ENCODE measurements at places on chromosomes 5 and 9.
A peak's percentile ranks its signal among the peaks of the same experiment; 100 is the strongest.

DNA sequence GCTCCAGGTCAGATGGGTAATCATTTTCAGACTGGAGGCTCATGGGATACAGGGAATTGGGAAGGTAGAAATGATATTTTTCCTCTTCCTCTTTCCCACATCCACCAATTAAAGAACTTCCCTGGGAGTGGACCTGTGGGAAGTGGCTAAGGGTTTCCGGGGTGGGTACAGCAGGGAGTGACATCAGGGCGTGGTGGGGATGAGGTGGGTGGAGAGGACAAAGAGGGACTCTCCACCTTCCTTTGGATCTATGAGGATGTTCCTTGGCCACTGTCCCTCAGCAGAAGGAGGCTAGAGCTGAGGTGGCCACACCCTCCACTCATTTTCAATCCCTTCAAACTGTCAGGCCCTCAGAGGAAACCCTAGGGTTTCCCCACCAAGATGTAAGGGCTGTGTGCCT is 54.7 kb downstream of the IRF1 start:
- peak; percentile 86 for DNase-seq

DNA sequence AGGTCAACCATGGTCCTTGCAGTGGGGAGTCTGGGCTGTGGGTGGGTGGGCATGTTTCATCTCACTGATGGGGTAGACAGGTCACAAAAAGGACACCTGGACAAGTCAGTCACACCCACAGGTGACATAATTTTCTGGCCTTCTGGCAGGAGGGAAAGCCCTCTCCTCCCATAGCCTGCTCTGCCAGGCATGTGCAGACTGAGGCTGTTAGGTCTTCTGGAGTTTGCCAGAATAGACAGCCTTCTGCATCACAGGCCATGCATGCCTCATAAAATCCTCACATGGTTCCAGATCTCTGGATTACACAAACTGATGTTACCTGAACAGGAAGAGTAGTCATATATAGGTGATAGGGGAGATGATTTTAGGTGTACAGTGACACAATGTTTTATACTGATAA is 49.1 kb downstream of the ARHGAP26 start:
- no peak for DNase-seq

GRCh38 chr5:153463806-153464205 is 26.7 kb upstream of the GRIA1 start:
- no peak for DNase-seq

GRCh38 chr9:14542071-14542470 is 151.2 kb downstream of the ZDHHC21 start:
- DNase-seq: no peak

GRCh38 chr5:148937239-148937638 is 110.8 kb downstream of the ADRB2 start:
- no peak for DNase-seq

- no peak for DNase-seq
These were observed 50.1 kb downstream of the FAM78A start for GRCh38 chr9:131226226-131226625.

DNA sequence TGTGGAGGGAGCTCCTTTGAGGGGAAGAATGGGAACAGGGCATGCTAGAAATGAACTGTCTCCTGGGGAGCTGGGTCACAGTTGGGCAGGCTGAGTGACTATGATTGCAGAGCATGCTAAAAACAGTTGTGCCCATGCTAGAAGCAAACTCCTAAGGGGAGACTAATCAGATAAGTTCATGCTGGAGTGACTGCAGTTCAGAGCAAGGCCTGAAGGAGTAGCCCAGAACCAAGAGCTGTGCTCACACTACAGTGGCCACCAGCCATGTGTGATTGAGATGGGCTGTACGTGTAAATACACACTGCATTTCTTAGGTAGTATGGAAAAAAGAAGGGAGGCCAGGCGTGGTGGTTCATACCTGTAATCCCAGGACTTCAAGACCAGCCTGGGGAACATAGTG is 10.3 kb upstream of the AK1 start:
- DNase-seq: no peak

DNA sequence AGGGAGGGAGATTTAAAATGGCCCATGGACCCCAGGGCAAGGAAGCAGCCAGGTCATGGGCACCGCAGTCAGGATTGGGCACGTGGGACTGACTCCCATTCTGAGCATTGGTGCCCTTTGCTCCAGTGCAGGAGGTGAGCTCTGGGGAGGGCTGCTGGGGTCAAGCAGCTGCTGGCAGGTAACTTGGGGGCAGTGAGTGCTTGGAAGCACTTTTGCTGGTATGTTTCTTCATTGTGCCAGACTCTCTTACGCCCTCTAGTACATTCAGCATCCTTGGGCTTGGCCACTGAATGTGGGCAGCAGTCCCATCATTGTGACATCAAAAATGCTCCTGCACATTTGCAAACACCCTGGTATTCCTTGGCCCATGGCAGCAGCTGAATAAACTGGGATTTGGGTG is 32.7 kb downstream of the PRRC2B start:
- no peak for DNase-seq

DNA sequence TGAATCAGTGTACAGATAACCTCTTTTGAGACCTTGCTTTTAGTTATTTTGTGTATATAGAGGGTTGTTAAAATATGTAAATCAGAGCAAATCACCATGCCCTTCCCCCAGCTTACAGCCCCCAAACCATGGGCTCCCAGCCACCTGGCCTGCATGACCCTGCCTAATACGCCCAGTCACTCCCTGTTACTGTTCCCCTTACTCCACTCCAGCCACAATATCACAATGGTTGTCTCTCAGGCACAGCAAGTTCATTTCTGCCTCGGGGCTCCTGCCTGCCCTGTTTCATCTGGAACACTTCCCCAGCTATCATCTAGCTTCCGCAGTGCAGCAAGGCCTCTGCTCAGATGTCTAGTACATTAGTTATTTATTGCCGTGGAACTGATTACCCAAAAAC is 5.0 kb upstream of the CARD19 start:
- no peak for DNase-seq

GRCh38 chr9:135040892-135041291 is 46.6 kb upstream of the OLFM1 start:
- DNase-seq: no peak

DNA sequence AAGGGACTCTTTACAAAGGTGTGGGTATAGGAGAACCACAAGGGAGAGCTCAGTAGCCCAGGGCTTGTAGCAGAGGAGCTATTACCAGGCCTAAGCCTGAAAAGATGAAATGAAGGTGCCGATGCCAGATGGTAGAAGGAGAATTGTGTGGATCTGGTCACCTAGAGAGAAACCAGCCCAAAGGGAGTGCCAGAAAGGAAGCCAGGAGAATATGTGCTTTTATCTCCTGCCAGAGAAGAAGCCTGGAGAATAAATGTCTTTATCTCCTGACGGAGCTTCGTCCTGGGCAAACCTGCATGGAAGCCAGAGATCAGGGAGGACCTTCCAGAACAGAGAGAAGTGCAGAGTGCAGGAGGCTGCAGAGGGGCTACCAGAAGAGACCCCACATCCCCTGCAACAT is 142.6 kb downstream of the MED10 start:
- DNase-seq: no peak

DNA sequence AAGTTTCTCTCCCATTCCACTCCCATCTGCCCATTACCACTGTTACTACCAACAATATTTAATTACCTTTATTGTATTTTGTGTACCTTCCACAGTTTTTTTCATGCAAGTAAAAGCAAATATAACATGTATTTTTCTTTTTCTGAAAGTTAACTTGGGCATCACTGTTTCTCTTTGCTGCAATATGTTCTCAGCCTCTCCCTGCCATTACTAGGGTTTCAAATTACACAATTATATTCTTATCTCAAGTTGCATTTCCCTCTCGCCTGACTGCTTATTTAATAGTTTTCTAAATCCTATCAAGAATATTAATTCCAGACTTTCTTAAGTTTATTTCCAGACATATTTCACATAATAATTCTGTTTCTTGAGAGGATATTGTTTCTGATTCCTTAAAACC is 46.9 kb upstream of the GAS1 start:
- no peak for DNase-seq

DNA sequence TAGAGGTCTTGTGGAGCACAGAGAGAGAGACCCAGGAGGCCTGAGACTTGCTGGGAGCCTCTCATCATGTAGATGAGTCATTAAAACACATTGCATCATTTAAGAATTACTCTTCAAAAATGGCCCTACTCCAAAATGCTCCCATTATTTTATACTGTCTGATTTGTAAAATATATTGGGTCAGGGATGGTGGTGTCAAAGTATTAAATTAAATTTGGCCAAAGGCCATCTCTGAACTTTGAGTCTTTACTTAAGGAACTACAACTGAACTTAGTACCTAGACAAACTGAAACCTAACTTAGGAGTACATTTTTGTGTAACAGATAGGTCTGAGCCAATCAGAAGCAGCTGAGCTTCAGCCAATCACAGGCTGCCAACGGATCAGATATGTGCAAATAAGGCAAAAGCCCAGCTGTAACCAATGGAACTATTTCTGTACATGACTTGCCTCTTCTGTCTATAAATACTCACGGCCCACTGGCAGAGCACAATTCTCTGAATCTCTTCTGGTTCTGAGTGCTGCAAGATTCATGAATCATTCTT is 657.2 kb downstream of the TLE1 start:
- DNase-seq: no peak

DNA sequence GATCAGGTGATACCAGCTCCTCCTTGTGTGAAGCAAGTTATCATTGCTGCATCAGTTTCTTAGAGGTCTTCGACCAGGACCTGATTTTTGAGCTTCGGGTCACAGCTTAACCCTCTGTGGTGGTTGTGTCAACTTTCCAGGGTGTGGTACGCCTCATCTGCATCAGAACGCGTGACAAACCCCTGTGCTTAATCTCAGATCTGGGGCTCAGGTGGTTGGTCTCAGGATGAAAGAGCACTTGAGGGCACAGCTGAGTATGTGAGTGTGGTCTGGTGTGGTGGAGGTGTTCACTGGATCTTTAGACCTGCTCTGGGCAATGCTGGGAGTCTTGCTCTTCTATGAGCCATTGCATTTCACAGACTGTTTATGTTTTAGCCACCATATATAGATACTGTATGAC is 64.1 kb downstream of the OSTF1 start:
- DNase-seq: no peak

- DNase-seq: peak; percentile 77
These were observed 49.5 kb downstream of the C5orf22 start for GRCh38 chr5:31581498-31582099.

DNA sequence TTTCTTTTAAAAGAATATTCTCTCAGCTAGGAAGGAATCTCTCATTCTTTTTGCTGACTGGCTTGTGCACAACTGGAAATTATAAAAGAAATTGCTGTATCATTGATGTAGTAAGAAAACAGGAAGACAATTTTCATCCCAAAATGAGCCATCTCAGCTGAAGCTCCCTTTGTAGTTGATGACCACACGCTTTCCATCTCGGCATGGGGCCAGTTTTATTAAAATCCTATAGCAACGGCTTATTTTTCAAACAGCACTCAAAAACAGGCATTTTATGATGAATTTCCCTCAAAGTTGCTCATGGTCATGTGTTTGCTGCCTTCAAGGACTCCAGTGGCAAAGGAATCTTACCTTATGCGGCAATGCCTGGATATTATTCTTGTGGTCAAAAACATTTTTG is 62.4 kb upstream of the GLIS3 start:
- DNase-seq: peak; percentile 17

GRCh38 chr5:141874262-141874964 is 3.8 kb downstream of the PCDH1 start:
- DNase-seq: no peak

- peak; percentile 49 for DNase-seq
These were observed 42.4 kb downstream of the RHOBTB3 start for GRCh38 chr5:95773335-95774059.

DNA sequence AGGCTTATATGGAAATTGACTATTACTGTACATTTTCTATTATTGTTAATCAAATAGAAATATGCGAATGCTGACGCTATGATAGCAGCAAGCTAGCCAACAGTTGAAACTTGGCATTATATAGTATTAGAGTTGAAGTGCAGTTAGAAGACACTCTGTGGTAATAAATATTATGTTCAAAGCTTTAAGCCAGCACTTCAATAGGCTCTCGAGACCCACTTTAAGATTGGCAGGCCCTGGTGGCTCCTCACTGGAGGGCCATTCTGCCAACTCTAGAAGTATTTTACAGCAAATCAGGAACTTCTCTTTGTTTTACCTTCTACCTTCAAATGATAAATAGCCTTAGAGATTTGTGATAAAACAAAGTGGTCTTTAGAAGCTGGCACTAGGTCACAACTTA is 2029.0 kb upstream of the WWC1 start:
- DNase-seq: no peak

DNA sequence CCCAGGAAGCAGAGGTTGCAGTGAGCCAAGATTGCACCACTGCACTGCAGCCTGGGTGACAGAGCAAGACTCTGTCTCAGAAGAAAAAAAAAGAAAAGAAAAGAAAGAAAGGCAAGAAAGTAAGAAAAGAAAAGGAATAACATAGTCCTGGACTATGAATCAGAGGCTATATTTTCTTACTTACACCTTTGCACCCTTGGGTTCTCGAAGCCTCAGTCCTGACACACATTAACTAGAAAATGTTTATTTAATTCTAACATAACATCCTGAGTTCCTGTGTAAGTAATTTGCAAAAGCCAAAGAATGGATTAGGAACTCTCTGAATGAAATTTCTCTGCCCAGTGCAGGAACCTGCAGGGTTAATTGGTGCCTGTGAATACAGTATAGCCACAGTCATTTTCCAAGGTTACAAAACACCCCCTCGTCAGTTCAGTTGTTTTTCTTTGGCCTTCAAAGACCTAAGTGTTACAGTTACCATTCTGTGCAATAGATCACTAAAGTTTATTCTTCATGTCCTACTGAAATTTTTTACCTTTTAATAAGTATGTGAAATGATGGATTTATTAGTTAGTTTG is 147.6 kb downstream of the SV2C start:
- DNase-seq: no peak

- DNase-seq: no peak
These were observed 348.8 kb downstream of the TRPM3 start for GRCh38 chr9:70772601-70773000.

- DNase-seq: no peak
These were observed 28.1 kb downstream of the IL33 start for GRCh38 chr9:6243746-6244145.

- no peak for DNase-seq
These were observed 756.2 kb downstream of the TLE1 start for GRCh38 chr9:80932947-80933780.

GRCh38 chr9:133377721-133378216 is 1.6 kb downstream of the STKLD1 start:
- DNase-seq: no peak

GRCh38 chr9:98860871-98861293 is 53.4 kb downstream of the GALNT12 start:
- DNase-seq: peak; percentile 23

GRCh38 chr5:170542691-170543293 is 39.0 kb downstream of the KCNIP1 start:
- DNase-seq: no peak

DNA sequence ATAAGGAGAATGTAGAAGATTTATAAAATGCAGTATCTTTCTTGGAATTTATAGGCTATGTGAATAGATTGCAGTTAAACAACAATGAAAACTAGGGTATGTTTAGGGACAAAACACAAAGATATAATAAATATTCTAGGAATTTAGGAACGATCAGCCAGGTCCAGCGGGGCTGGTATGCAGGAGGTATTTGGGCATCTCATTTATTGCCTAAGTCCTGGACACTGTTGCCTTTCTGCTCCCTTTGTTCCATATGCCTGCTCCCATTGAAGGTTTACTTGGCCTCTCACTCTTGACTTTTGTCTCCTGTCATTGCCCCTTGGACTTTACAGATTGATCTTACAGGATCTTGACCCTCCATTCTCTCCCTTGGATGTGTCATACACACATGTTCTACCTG is 55.9 kb downstream of the SNX24 start:
- no peak for DNase-seq
